ENCODE measurements at places on chromosomes 3 and 15.

GRCh38 chr15:87689716-87690115, 566.8 kb downstream of the NTRK3 start:
- DNase-seq, result no peak

GRCh38 chr3:54171509-54171908, 49.2 kb downstream of the CACNA2D3 start:
- DNase-seq, result no peak

GRCh38 chr15:86706813-86707212, 627.1 kb downstream of the AGBL1 start:
- DNase-seq, result no peak

- no peak for DNase-seq
These were observed 204.1 kb upstream of the TBL1XR1 start for GRCh38 chr3:177401375-177401774.
